ENCODE measurements at places on chromosomes 16 and 17.

DNA sequence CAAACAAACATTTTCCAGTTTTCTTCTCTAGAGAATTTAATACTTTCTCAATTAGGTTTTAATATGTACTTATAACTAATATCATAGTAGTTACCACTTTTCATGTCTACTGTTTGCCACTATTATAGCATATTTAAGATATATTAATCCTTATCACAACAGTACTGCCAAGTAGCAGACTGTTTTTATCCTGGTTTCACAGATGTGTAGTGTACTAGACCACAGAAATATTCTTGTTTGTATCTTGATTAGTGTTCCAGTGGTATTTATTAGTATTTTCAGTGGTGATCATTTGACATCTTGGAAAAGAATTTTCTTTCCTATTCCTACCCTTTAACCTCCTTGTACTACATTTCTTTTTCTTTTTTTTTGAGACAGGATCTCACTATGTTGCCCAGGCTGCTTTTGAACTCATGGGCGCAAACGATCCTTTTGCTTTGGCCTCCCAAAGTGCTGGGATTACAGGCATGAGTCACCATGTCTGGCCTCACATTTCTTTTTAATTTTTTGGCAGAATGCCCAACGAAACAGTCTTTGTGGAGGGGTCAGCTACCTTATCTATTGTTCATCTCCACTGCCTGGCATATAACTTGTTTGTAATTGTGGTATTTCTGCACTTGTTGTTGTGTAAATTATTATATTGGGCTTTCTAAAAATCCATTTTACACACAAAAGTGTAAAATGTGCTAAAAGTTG, 27.2 kb downstream of the MAP2K4 start:
- no peak for DNase-seq

DNA sequence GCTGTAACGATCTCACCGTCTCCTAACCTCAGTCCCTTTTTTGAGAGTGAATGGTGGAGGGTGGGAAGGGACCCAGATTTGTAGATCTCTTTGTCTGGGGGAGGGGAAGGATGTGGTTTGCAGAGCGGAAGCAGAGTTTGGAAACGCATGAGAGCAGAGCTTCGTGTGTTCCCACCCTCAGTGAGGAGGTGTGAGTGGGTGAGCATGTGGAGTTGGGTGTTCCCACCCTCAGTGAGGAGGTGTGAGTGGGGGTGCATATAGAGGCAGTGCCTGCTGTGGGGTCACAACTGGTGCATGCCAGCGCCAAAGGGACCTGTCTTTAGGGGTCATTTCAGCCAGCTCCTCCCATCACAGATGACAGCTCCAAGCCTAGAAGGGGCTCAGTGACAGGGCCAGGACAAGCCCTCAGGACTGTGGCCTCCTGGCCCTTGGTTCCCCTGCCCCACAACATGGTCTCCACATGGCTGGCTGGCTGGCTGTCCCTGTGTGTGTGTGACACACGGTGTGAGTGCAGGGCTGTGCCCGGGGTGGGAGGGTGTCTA, 1.8 kb upstream of the CISD3 start:
- DNase-seq: no peak

DNA sequence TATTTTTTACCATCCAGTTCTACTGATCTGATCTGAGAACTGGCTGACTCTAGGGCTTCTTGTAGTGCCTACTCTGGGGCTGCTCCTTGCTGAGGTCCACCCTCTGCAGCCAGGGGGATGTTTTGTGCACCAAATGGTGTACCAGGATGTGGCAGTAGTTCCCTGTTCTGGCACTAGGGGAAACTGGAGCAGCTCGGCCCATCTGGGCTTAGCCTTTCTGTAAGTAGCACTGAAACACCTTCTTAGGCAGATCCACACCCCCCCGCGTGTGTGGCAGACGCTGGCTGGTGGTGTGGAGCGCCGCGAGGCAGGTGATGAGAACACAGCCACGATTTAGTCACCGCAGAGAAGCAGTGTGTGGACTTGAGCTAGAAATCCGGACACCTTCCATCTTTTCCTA, 17.0 kb downstream of the DUSP14 start:
- no peak for DNase-seq

GRCh38 chr17:37726248-37726647, 18.6 kb downstream of the HNF1B start:
- no peak for DNase-seq

DNA sequence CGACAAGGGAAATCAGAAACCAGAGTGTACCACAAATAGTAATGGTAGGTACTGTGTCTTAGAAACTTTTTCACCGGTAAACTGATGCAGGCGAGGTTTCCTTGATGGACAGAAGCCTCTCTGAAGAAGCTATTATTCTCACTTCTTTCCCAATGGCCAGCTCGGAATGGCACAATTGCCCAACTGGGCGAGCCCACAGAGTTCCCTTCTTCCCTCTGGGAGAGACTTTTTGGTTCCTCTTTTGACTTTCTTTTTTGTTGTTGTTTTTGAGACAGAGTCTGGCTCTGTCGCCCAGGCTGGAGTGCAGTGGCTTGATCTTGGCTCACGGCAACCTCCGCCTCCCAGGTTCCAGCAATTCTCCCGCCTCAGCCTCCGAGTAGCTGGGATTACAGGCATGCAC, 16.9 kb downstream of the SLC43A2 start:
- DNase-seq: no peak

GRCh38 chr16:87850009-87851006, 19.0 kb downstream of the SLC7A5 start:
- no peak for DNase-seq

DNA sequence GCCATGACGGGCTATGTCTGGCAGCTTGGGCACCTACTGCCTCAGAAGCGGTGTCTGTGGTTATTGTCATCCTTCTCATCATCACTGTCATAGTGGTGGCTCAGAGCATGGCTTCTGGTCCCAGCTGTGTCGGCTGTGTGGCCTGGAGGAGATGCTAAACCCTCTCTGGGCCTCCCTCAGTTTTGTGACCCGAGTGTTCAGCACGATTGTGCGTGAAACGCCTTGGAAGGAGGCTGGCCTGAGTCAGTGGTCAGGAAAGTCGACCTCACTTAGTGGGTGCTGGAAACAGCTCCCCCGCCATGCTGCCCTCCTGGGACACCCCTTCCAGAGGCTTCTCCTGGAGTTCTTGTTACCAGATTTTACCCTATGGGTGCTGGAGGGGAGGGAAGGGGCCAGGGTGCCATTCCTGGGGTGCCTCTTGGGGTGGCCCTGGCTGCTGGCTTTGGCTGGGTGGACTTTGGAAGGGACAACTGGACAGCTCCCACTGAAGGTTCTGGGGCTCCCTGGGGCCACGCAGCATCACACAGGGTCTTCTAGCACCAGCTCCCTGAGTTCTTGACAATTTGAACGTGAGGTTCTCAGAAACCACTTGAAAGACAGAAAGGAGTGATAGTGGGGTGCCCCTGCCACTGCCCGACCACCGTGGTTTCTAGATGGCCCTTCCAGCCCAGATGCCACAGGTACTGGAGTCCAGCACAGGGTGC, 226.5 kb upstream of the GSE1 start:
- no peak for DNase-seq

GRCh38 chr17:68544111-68544915, 32.1 kb downstream of the PRKAR1A start:
- DNase-seq: no peak

GRCh38 chr16:28985211-28986041, 574 bp downstream of the LAT start:
- DNase-seq: no peak

- no peak for DNase-seq
Observed at GRCh38 chr17:77242118-77242851, 101.5 kb downstream of the SEC14L1 start.

DNA sequence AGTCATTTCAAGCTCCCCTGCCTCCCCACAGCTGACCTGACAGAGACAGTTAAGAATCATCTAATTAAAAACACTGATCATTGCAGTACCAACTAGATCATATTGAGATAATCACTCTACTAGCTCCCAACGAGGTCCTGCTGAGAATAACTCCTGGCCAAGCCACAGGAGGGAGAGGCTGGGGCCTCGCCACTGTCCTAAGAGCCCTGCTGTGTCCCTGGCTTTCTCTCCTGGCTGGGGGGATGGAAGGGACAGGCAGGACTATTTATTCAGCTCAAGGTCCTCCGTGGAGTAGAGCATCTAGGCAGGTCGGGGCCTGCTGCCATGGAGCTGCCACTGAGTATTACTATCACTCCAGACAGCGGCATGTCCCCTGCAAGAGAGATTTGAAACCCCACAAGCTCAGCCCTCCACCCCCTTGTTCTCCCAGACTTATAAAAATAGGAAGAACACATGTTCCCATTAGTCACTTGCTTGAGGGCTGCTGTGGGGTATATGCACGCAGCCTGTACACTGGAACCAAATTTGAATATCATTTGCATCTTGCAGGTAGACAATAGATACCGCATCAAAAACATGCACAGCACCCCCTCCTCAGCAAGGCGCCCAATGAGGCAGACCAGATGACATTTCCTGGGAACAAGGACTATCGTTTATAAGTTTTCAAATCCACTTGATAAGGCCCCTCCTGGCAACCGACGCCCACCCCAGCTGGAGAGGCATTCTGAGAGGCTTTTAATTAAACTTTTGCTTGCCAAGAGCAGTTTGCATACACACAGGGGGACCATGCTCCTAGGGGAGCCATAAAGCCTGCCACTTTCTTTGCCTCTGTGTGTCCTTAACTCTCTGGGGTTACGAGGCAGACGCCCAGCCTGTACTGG, 385.2 kb upstream of the ZFHX3 start:
- no peak for DNase-seq

GRCh38 chr17:6069539-6070429, at the start of gene WSCD1:
Gene WSCD1 (plus strand): TSS chr17:6070379. CDS start chr17:6080659, 10,280 bp downstream.
- no peak for DNase-seq

DNA sequence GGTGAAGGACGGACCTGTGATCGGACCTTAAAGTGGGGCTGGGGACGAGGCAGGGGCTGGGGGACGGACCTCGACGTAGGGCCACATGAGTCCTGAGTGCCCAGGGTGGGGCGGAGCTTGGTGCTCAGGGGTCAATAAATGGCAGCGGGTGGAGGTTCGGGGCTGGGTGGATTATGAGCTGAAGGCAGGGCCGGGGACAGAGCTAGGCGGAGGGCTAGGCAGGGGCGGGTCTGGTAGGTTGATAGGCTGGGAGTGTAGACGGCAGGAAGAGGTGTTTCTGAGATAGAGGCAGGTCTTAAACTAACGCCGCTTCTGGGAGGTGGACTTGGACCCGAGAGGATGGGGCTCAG, 733 bp downstream of the CHRNB1 start:
- DNase-seq: no peak

- DNase-seq: no peak
Observed at GRCh38 chr17:64081802-64082799, 47.8 kb downstream of the ERN1 start.

DNA sequence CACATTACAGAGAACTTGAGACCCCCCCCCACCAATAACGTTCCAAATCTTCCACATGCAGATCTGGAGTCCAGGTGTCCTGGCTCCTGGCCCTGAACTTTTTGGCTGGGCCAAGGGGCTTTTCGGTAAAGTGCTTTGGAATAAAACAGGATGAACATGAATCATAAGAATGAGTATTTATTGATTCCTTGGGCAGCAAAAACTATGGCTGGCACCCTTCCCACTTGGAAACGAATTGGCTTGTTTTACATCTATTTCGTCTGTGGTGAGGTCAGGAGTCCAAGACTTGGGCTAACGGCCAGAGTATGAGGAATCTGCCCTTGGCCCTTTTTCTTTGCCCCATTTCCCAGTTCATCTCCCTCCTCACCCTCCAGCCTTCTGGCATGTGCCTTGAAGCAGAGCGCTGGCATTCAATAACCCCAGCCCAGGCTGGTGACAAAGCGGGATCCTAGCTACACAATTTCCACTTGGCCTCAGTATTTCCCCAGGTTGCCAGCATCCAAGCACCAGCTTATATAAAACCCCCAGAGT, 4.1 kb upstream of the UBTF start:
- no peak for DNase-seq

DNA sequence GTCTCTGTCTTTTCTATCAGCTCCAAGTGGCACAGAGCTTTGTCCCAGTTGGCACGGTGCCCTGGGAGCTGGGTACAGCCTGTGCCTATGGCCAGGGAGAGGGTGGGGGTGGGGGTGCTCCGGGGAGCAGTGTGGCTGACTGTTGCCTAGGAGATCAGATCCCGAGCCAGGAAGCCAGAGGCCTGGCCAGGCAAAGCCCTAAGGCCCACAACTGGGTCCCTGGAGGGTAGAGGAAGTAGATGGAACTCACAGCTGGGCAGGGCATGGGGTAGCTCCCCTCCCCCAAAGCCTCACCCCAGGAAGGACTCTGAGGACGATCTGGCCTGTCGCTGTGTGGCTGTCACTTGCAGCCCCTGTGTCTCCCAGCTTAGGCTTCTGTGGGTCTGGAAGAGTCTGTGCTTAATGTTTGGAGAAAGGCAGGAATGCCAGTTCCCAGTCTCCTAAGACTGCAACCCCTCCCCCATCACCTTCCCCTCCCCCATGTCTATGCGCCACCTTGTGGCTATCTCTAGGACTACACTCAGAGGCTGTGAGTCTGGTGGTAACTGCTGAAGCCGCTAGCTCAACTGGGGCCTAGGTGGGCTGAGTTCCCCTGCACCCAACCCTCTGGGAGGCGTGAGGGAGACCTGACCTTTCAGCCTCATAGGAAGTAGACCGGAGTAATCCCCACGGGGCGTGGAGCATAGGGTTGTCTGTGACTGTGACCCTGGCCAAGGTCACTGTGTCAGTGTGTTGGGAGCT, 12.6 kb downstream of the THRA start:
- no peak for DNase-seq

DNA sequence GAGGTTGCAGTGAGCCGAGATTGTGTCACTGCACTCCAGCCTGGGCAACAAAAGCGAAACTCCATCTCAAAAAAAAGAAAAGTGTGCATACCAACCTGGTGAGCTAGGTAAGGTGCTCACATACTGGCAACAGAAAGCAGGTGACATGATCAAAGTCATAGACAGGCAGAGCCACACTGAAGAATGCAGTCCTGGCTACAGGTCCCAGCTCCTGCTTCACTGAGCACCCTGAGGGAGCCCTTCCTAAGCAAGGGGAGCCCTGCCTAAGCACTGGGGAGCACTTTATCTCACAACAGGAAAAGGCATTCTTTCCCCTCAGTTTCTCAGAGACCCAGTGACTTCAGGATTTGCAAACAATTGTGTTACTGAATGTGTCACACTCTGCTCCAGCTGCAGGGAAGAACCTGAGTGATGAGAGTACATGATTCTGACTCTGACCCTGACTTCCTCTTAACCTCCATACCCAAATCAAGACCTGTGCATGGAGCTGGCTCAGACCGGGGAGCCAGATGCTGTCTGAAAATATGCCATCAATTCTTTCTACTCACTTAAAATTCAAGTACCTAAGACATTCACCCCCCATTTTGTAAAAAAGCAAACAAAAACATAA, 40.5 kb downstream of the ANKRD11 start:
- DNase-seq: no peak

DNA sequence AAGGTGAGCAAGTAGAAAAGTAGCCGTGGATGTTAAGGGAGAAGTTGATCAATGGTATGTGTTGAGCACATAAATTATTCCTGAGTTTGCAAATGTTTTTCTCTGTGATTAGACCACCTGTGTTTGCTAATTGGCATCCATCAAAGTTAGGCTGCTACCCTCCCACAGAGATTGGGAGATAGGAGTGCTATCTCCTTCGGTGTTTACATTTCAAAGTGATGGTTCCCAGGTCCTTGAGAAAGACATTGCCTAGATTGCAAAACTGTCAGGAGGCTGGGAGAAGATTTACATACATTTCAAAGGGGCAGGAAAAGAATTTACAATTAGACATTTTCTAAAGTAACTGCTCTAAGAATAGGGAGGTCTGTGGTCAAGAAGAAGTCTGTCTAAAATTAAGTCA, 54.3 kb upstream of the CNTNAP4 start:
- DNase-seq: no peak

- DNase-seq: no peak
Observed at GRCh38 chr17:41793784-41794539, 7.5 kb upstream of the JUP start.

- no peak for DNase-seq
Observed at GRCh38 chr16:4115209-4115948, 863 bp downstream of the ADCY9 start.
